ENCODE measurements at places on chromosomes 12 and 14.

GRCh38 chr14:23494223-23494622 lies 24.7 kb downstream of the NGDN start:
- DNase-seq: no peak

DNA sequence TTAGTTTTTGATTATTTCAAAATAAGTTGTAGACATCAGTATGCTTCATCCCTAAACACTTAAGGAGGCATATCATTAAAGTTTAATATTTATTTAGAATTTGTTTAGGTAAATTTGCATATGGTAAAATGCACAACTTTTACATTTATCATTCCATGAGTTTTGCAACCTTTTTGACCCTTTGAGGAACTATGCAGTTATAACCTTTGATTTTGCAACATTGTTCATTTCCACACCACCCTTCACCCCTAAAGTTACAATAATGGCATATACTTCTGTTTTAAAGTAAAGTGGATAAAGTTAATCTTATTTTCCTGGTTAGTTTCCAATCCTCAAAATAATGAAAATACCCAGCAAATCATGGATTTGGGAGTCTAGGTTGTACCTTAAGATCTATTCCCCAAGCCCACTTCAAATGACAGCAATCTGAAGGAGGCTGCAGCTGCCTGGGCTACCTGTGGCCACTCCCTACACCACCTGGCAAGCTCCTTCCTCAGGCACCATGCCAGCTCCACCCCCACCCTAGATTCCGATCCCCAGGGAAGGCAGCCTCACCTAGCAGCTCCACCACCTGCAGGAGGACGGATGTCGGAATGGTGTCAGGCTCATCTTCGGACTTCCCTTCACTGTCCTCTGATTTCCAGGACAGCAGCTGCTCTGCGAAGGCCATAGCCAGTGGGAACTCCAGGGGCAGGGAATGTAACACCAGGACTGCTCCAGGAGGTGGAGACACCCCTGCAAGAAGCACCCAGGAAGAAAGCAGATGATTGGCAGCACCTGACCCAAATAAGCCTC lies 65.1 kb downstream of the TRAFD1 start:
- no peak for DNase-seq

DNA sequence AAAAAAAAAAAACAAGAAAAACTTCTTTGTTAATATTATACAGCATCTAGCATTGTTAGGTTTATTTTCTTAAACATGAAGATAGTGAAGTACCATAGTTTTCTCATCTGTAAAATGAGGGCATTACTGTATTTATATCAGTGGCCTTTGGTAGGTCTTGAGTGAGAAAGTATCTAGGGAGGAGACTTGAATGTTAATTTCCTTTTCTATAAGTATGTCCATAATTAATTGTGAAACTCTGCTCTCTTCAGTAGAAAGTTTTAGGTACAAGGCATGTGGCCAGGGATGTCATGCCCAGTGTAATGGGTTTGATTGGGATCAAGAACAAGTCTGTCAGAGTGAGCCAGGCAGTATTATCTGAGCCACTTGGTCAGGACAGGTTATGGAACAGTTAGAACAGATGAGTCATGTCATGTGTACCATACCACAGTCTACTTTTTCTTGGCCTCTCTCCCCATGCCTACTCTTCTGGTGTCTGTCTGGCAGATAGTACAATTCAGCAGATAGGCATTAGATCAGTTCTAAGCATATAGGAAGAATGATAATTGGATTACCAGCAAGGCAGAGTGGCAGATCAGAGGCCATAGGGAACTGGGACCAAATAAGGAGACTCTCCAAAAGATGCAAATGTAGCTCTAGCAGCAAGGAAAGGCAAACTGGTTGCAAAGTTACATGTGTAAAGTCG lies 30.4 kb downstream of the FBXO34 start:
- DNase-seq: no peak

GRCh38 chr14:78524196-78524595 lies 354.0 kb downstream of the NRXN3 start:
- DNase-seq: no peak

DNA sequence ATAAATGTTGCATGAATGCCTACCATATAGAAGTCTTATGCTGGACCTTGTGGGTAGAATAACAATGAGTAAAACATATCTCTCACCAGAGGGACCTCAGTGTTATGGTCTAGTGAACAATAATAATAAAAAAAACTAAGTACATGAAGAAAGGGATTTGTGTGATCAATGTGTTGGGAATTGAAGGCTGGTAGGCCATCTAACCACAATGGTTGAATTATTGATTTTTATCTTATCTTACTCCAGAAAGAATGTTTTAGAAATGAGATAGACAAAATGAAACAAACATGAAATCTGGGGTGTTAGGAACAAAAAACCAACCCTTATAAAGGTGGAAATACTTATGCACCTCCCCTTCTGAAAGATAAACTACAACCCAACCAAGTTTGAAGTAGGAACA lies 243.9 kb upstream of the LRIG3 start:
- no peak for DNase-seq

DNA sequence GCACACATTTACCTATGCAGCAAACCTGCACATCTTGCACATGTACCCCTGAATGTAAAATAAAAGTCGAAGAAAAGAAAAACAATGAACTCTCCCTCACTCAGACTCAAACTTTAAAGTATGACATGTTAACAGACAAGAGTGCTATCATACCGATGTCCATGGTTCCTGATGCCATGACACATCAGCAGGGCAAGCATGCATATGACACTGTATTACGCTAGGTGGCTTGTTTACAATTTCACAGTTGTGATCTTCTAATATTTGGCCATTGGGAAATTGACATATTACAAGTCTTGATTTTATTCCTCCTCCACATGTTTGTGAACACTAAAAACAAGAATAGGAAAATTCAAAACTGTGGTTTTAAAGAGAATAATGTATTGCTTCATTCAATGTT lies 126.6 kb downstream of the ADAMTS20 start:
- no peak for DNase-seq
